Naive B cell (primary cell): ENCODE measurements at places on chromosomes 11 and 22.

GRCh38 chr11:118622376-118623268, 15.2 kb downstream of the PHLDB1 start:
- no peak for DNase-seq

DNA sequence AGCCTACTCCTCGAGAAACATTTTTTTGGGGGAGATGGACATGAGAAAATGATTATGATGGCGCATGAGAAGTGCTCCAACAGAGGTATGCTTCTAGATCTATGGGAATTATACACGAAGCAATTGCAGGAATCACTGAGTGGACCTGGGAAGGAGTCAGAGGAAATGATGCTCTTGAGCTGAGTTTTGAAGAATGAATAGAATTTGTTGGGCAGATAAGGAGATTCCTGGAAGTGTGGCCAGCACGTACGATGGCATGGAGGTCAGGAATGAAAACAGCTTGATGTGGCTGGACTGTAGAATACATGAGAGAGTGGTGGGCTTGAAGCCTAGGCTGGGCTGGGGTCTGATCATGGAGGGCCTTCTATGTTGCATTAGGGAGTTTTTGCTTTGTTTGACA, 31.7 kb downstream of the ADAMTS15 start:
- no peak for DNase-seq

DNA sequence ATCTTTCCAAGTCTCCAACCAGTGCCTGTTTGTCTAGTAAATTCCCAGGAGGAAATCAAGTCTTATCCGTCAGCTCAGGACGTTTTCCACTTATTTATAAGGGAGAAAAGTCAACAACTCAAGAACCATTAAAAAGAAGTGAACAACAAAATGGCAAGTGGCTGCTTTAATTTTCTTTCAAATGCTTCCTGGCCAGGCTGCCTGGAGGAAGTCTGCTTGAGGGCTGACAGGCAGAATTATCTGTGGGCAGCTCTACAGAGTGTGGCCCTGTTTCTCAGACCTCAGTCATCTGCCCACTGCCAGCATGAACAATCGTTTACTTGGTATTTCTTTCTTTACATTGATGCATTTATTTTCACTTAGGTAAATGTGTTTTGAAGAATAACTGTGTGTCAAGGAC, 281.9 kb upstream of the ISX start:
- DNase-seq, result no peak

GRCh38 chr22:37037669-37038068, 13.9 kb upstream of the KCTD17 start:
- no peak for DNase-seq

GRCh38 chr22:28369854-28370253, 309.8 kb downstream of the TTC28 start:
- no peak for DNase-seq

DNA sequence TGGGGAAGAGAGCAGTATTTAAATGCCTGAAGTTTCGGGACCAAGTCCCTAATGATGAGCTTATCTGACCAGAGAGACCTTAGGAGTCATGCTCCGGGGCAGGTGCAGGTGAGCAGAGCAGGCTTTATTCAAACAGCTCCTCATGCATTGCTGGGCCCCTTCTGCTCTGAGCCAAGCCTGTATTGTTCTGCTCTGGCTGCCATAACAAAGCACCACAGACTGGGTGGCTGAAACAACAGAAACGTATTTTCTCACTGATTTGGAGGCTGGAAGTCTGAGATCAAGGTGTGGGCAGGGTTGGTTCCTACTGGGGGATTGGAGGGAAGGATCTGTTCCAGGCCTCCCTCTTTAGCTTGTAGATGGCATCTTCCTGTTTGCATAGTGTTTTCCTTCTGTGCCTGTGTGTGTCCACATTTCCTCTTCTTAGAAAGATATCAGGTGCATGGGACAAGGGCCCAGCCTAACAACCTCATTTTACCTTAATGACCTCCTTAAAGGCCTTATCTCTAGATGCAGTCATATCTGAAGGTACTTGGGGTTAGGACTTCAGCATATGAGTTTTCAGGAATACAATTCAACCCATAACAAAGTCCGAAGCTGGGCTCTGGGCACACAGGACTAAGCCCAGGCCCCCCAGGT, 97.1 kb upstream of the PARVA start:
- DNase-seq, result no peak

- DNase-seq, result no peak
These were observed 122.7 kb downstream of the BUD13 start for GRCh38 chr11:116650052-116650451.

DNA sequence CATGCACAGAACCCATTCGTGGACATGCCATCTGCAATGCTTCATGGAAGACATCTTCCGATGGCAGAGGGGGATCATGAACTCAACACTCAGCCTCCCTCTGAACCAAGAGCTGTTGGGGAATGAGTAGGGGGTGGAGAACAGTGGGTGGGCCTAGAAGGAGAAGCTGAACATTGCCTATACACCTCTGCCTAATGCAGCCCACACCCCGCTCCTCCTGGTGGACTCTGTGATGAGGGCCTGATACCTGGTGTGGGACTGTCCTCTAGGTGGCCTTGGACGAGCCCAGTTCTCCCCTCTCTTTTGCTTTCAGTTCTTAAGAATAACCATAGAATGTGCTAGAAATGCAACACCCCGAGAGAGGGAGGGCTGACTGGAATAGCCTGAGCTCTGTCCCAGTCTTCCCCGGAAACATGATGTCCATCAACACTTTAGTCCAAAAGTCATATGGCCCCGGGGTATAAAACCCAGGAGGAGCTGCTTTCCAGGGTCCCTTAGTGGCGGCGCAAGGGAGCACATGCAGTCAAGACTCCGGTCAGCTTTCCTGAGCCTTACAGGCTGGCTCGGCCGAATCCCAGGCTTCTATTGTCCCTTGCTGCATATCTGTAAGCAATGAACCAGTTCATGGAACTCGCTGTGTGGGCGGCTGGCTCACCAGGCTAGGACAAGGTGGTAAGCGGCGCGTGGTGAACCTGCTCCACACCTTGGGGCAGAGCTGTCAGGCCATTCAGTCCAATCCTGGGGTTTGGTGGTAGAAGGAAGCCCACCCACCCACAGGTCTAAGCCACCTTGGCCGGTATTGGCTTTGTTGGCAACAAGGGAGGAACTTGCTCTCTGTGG, 216.9 kb downstream of the CTTN start:
- no peak for DNase-seq

- no peak for DNase-seq
These were observed 120.8 kb downstream of the CADM1 start for GRCh38 chr11:115383431-115383830.

DNA sequence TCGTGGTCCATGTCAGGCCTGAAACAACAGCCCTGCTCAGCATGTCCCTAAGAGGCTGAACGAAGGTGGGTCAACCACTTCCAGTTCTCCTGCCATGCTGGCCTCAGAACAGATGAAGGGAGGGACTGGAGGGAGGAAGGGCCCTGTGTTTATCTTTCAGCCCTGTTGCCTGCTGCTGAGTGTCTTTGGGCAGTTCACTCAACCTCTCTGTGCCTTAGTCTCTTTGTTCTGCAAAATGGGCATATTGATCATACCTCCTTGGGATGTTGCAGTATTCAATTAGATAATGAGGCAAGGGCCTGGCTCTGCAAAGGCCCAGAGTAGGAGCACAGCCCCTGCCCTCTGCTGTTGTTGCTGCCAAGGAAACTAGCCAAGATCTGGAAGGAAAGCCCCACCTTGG, 207.5 kb downstream of the MN1 start:
- no peak for DNase-seq

GRCh38 chr11:57240757-57241156, 3.7 kb upstream of the APLNR start:
- DNase-seq, result no peak
